A549 treated with ZK216348 at 1 μM for 4 hours (cell line): ENCODE measurements at places on chromosomes 12 and 14. TPM values are rescaled to one million over a fixed set of nuclear protein-coding genes. Genes with fewer than 3 reads are reported as not detected.

The OTOGL gene
- total RNA-seq = not detected in 5 replicates

The C12orf76 gene
- total RNA-seq = 6.0 to 7.9 TPM (median 6.3 TPM) in 5 replicates

The TAS2R42 gene
- total RNA-seq = not detected in 5 replicates

The BRF1 gene
- total RNA-seq = 25.4 to 31.1 TPM (median 30.3 TPM) in 5 replicates

The CEBPE gene
- total RNA-seq = 0.12 TPM in 1 of 5 replicates, not detected in the others

The RAPGEF3 gene
- 0.47 to 0.98 TPM (median 0.54 TPM) in 5 replicates for total RNA-seq

The FOXA1 gene
- total RNA-seq = 5.3 to 10.3 TPM (median 8.2 TPM) in 5 replicates

The CLEC2A gene
- not detected in 5 replicates for total RNA-seq

The KRT83 gene
- 2.9 to 6.1 TPM (median 5.1 TPM) in 5 replicates for total RNA-seq

The SLC10A1 gene
- total RNA-seq = not detected in 5 replicates

The BMP4 gene
- 1.2 to 2.9 TPM (median 2.7 TPM) in 5 replicates for total RNA-seq

The DDX55 gene
- total RNA-seq = 30.7 to 36.3 TPM (median 33.3 TPM) in 5 replicates
